Activated CD4-positive, alpha-beta T cell treated with anti-CD3 and anti-CD28 coated beads, Interleukin-2, Interleukin-4, amounts not matched to agents 100 ng/mL and 50 ng/mL, durations not matched to agents 16 hours and 8 hours (primary cell): ENCODE measurements at places on chromosomes 3 and 15.

DNA sequence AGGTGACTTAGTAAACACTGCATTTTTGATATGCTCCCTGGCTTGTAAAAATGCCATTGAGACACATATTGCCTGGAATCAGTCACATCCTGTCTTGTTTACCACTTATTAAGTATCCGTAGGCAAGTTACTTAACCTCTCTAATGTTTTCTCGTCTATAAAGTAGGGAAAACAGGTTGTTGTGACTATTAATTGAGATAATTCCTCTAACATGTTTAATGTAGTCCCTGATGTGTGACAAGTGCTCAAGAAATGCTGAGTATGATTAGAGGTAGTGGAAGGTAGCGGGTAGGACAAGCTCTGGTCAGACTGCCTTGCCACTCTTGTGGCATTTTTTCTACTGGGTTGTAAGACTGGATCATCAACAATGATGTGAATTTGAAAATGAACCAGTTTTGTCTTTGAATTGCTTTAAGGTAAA lies 54.1 kb downstream of the NFKBIZ start:
- no peak for DNase-seq

DNA sequence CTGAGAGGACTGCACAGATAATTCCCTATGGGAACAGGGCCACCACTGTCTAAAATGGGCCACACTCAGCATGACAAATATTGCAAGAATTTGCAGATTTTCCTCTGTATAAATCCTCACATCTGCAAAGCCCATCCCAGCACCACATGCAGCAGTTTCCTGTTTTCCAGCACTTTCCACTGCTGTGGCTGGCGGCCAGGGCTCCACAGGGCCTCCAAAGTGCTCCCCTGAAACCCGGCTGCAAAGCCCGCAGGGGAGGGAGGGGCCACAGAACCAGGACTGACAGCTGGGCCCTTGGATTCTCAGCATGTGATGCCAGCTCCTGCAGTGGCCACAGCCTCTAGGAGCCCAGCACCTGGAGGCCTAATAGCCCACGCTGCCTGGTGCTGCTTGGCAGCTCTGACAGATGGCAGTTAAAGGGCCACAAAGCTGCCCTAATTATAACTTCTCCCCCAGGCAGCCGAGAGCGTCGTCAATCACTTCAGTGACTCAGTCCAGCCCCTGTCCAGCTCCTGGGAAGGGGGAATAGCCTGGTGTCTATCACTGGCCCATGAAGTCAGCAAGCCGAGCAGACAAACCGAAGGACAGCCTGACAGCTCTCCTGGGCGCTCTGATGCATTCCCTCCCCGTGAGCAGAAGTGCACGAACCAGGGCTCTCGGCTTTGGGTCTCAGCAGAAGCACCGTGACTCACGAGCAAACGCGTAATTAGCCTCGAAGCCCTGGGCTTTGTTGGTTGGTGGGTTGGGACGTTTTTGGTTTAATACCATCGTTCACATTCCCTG lies 4.7 kb downstream of the LRRC15 start:
- no peak for DNase-seq

DNA sequence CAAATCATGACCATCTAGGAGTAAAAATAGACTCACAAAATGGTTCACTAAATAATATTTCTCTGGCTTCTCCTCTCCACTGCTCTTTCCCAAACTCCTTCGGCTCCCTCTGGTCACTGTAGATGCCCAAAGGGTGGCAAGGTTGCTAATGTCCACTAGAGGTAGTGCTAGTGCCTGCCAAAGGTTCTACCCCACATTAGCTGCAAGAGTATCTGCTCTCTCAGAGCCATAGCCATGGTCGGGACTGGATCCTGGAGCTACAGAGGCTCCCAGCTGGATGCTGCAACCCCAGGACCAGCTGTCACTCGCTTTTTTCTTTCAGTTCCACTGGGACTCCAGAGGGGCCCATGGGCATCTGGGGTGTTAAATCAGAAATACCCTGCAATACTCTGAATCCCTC lies 8.5 kb downstream of the HTR3D start:
- DNase-seq = no peak

GRCh38 chr3:101351829-101352228 lies 31.5 kb upstream of the IMPG2 start:
- DNase-seq = no peak

DNA sequence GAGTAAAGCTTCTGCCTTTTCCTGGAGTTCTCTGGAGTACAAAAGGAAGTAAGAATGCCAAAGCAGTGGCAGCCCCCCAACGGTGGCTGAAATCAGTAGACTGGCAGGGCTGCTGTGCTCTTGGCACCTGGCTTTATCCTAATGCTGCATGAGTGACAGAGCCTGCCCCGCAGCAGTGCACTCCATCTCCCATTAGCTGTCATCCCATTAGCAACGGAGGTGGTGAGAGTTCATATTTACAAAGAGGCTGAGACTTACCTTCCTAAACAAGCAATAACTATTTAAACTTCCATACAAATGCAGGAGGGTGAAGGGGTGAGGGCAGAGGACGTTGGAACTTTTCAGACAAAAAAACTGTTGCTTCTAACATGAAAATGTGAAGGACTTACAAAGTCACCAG lies 51.9 kb downstream of the SERPINI1 start:
- DNase-seq = no peak

GRCh38 chr3:64625381-64625780 lies 62.4 kb downstream of the ADAMTS9 start:
- DNase-seq = no peak

DNA sequence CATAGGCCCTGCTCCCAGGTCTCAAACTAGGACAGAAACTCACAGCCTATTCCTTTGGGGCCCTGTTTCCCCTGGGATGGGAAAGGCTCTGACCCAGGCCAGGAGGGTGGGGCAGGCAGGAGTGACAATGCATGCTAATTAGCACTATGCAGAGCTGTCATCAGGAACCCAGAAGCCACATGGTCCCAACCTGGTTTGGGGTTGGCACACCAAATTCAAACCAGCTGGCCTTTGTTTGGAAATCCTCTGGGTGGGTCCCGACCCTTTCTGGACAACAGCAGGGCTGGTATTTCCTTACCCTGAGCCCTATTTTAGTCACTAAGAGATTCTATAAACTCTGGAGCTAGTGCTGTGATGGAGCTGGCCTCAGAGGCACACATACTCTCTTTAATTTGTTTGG lies 166.2 kb downstream of the LRTM1 start:
- DNase-seq = no peak

GRCh38 chr15:100002787-100003536 lies 269.7 kb upstream of the LYSMD4 start:
- no peak for DNase-seq

DNA sequence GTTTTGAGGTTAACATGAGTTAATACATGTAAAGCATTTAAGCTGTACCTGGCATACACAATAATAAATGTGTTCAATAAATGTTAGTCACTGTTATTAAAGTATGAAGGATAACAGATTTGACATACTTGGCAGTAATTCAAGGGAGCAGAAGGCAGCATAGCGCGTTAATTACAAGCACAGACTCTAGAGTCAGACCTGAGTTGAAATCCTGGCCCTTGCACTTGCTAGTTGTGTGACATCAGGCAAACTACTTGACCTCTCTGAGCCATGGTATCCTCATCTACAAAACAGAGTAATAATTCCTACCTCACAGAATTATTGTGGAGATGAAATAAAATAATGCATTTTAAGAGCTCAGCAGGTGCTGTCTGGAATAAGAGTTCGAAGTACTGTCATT lies 5.4 kb downstream of the IFT122 start:
- DNase-seq = no peak

DNA sequence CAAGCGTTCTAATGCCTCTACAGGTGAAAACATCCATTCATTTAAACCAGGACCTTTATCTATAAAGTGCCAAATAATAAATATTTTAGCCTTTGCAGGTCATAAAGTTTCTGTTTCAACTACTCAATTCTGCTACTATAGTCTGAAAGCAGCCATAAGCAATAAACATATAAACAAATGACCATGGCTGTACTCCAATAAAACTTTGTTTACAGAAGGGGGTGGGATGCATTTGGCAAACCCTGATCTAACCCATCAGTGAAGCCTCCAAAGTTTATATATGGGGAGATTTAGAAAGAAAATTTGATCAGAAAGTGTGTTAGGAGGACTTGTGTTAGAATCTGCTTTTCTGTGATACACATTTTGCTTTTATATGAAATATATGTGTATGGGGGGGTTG lies 161.3 kb downstream of the ZBTB20 start:
- no peak for DNase-seq

DNA sequence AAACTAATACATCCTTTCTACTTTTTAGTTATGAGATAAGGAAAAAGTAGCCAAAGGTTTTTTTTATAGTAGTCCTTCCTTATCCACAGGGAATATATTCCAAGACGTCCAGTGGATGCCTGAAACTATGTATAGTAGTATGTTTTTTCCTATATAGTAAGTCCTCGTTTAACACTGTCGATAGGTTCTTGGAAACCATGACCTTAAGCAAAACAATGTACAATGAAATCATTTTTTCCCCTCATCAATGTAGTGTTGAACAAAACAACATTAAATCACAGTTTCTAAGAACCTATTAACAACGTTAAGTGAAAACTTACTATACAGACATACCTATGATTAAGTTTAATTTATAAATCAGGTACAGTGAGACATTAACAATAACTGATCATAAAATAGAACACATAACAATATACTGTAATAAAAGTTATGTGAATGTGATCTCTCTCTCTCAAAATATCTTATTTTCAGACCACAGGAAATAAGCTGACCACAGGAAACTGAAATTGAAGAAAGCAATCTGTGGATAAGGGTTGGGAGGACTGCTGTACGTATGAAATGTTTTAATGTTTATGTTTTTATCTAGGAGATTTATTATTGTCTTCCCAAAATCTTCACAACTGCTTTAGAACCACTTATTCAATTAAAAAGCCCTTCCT lies 20.6 kb downstream of the COPS2 start:
- DNase-seq = no peak

DNA sequence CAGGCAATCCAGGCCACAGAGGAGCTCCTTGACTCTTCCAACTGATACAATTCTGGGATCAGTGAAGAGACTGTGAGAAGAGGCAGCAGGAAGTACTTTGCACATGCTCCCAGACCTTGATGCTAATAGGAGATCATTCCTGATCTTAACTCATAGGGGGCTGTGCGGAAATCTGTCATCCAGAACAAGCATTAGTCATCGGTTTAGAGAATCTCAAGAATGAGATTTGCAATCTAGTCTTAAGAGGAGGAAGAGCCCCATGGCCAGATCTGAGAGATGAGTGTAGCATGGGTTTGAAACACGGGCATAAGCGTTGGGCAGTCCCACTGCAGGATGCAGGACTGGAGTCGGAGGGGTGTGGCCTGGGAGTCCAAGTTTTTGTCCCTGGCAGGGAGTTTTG lies 1081.1 kb downstream of the NAALADL2 start:
- DNase-seq = no peak

DNA sequence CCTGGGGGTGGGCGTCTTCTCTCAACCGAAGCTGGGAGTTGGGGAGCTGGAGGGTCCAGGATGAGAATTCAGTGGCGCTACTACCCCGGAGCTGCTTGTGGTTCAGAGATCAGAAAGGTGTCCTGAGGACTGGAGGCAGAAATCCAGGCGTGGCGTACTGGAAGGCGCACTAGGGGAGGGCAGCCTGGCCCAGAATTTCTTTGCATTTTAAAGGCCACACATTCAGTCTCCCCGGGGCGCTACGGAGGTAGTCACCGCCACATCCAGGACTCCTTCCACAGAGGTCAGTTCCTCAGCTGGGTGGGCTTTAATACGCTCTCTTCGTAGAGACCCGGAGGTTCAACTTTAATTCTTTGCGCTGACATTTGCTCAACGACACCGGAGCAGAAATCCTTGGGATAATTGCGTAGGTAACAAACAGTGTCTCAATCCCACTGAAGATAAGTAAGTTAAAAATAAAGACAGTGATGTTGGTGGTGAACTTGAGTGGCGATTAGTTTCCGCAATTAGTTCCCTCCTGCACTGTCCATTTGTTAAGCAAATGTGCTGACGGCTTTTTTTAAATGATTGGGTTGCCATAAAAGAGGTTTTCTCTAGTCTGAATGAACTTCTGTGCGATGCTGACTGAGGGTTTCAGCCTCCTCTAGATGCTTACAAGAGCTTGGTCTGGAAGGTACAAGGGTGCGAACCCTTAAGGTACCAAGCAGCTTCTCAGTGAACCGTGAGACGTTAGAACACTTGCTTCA lies 535 bp downstream of the MCTP2 start:
- DNase-seq = no peak

- DNase-seq = no peak
These were observed 6.6 kb downstream of the CLSTN2 start for GRCh38 chr3:139941580-139941979.

DNA sequence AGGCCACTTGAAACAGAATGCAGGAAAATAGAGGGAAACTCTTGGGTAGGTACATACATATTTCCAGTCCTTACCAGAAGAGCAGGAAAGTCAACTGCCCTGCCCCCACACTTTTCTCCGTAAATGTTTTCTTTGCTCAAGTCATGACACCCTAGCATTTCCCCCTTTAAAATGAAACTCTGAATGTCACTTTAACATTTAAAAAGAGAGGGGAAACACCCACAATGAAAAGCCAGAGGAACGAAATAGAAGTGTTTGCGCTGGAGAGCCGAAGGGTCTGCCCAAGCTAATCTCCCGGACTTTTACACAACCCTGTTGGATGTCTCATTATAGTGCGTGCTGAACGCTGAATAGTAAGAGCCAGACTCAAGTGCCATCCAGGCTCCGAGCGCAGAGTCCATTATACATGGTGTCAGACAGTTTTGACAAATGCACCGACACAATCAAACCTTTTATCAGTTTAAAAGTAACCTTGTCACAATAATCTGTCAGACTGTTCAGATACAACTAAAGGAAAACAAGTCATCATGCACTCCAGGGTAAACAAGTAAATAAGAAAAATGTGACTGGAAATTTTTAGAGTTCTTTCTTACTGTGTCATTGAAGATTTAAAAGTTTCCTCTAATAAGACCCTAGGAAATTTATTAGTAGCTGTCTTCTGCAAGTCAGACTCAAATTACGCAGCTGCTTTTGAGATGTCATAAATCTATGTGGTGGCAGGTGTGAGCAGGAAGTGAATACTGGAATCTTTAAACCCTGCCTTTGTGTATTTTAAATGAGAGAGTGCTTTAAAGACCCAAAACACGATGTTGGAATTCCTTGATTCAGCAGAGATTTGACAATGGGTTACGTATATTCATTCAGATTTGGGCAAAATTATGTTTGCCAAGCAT lies 159.8 kb downstream of the RBMS3 start:
- no peak for DNase-seq

- DNase-seq = peak; percentile 33
These were observed 5.5 kb downstream of the TMEM266 start for GRCh38 chr15:76065245-76065644.

DNA sequence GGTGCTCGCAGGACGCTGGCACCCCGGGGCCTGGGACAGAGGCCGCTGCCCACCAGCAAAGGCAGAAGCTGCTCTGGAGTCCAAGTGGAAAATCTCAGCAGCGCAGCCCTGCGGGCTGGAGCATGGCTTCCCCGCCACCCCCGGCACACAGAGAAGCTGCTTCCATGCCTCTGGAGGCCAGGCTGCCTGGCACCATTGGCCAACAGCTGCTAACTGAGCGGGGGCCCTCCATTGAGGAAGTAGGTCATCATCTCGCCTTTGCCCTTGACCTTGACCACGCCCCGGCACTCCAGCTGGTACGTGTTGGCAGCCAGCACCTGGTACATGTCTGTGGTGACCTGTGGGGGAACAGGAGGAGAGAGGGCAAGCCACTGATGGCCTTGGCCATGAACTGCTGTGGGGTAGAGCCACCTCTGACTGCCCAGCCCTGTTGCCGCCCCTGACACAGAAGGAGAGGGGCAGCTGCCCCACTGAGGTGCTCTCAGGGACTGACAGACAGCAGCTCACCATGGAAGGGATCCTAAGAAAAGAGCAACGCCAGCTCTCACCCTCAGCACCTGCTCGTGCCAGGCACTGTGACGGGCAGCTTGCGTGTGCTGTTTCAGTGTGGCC lies 82.8 kb downstream of the SEC22A start:
- no peak for DNase-seq
